ENCODE measurements at places on chromosomes 5 and 9.

- DNase-seq, result no peak
Observed at GRCh38 chr9:136138566-136138965, 19.9 kb upstream of the TMEM250 start.

DNA sequence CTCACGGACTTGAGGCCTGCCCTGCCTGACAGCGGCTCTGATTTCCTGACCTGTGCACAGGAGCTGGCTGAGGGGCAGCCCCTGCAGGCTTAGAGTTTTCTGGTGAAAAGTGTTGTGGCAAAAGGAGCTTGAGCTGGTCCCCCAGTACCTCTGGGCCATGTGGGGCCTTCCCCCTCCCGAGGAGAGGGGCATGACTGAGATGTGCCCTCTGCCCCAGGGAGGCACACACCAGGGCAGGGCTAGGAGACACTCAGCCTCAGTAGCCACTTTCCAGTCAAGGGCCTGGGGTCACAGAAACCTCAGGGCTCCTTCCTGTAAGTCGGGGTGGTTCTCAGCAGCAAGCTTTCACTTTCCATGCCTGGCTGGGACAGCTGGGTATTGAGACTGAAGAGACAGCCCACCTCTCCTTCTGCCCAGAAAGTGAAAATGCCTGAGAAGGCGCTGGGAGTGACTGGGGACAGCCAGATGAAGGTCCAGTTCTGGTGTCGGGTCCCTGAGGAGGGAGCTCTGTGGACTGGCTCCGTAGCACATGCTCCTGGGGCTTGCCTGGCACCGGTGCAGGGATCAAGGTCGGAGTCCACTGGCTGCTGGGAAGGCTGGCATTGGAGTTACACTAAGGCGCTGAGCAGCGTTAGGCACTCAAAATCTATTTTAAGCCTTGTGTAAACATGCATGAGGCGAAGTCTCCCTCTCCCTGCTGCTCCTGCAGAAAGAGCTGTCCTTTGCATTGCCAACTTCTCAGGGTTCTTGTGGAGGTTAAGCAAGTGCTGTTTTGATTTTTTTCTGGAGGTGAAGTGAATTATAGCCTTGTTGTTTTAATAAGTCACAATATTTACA is 394.9 kb downstream of the GADD45G start:
- peak; percentile 28 for DNase-seq

- no peak for DNase-seq
Observed at GRCh38 chr5:158737536-158738027, 362.1 kb downstream of the EBF1 start.

GRCh38 chr5:98929710-98930298 is 997 bp upstream of the CHD1 start:
- DNase-seq, result no peak

- no peak for DNase-seq
Observed at GRCh38 chr9:8019636-8020035, 220.1 kb upstream of the DMAC1 start.

- no peak for DNase-seq
Observed at GRCh38 chr5:115389034-115389798, 92.8 kb upstream of the CCDC112 start.

- no peak for DNase-seq
Observed at GRCh38 chr5:143033535-143034250, 263.5 kb downstream of the ARHGAP26 start.

DNA sequence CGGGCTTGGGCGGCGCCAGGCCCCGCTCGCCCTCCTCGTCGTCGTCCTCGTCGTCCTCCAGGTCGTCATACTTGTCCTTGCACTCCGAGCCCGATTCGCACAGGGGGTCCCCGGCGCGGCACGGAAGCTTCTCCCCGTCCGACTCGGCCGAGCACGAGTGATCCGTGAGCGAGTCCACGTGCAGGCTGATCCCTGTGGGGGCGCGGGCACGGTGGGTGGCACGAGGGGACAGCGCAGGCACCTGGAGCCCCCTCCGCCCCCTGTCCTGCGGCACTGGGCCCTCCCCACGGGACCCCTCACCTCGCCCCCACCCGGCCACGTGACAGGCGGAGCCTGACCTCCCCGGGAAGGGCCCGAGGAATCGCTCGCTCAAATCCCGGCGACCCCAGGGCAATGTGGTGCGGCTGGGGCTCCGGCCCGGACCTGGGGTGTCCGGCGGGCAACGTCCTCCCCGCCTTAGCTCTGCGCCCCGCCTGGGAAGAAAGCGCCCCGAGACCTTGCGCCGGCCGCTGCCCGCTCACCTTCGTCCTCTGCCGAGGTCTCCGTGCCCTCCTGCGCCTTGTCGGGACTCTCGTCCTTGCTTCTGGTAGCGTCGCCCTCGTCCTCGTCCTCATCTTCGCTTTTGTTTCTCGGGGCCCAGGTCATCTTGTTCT is 2.5 kb downstream of the IRX2 start:
- DNase-seq, result no peak

GRCh38 chr5:103435136-103435889 is 127.3 kb downstream of the NUDT12 start:
- no peak for DNase-seq

- no peak for DNase-seq
Observed at GRCh38 chr5:135371622-135372232, 27.3 kb downstream of the MACROH2A1 start.

DNA sequence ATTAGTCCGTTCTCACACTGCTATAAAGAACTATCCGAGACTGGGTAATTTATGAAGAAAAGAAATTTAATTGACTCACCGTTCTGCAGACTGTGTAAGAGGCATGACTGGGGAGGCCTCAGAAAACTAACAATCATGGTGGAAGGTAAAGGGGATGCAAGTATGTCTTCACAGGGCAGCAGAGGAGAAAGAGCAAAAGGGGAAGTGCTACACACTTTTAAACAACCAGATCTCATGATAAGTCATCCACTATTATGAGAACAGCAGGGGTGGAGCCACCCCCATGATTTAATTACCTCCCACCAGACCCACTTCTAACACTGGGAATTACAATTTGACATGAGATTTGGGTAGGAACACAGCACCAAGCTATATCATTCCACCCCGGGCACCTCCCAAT is 26.6 kb downstream of the FST start:
- DNase-seq, result no peak

- DNase-seq, result no peak
Observed at GRCh38 chr5:11239261-11240015, 478.4 kb upstream of the DAP start.

DNA sequence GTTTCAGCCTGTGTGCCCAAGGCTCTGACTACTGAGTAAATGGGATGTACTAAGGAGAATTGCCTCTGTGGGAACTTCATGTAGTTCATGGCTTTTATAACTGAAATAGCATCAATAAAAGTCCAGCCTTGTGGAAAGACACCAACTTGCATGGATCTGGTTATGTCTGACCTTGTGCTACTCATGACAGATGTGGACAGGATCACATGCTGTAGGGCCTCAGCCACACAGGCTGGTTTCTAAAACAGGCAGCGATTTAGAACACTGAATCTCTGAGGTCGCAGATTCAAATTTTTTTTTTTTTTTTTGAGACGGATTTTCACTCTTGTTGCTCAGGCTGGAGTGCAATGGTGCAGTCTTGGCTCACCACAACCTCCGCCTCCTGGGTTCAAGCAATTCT is 66.5 kb upstream of the SPIN1 start:
- DNase-seq, result no peak

All from stimulated activated CD4-positive, alpha-beta T cell treated with anti-CD3 and anti-CD28 coated beads, TNF-alpha, amount 100 ng/mL, for 24 hours (primary cell).